ENCODE measurements at places on chromosomes 1 and 21.

GRCh38 chr1:21510113-21510493 is 880 bp downstream of the ALPL start:
- DNase-seq = no peak

DNA sequence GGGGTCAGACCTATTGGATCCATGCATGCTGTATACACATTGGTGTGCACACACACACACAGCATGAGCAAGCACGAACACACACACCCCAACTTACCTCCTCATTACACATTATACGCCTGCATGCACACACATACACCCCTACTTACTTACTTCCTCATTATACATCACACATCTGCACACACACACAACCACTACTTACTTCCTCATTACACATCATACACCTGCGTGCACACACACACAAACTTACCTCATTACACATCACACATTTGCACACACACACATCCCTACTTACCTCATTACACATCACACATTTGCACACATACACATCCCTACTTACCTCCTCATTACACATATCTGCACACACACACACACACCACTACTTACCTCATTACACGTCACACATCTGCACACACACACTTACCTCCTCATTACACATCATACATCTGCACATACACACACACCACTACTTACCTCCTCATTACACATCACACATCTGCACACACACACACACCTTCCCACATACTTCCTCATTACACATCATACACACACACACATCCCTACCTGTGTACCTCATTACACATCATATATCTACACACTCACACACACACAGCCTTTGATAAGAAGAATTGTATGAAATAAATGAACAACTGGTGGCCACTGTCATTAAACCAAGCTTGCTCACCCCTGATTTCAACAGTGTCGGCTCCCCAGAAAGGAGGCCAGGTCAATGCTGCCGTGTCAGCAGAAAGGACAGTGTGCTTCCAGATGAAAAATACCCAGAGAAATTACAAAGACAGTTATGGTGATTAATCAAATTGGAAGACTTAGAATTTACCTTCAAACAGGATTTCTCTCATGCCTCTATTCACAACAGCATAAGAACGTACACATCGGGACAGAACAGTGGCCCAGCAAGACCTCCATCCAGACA is 117.8 kb downstream of the SETD4 start:
- DNase-seq = no peak

DNA sequence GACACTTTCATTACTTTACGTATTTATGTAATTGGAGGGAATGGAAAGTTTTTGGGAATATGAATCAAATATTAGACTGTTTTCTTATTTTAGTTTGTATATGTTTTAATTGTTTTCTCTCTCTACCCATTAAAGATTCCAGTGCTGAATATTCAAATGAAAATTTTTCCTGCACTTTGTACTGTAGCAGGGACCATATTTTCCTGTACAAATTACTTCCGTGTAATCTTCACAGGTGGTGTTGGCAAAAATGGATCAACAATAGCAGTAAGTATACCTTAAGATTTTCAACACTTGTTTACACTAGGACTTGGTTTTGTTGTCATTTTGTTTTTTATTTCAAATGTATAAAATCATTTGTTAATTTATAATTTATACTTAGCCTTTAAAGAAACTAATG is 18.4 kb downstream of the DENND2D start:
- no peak for DNase-seq

DNA sequence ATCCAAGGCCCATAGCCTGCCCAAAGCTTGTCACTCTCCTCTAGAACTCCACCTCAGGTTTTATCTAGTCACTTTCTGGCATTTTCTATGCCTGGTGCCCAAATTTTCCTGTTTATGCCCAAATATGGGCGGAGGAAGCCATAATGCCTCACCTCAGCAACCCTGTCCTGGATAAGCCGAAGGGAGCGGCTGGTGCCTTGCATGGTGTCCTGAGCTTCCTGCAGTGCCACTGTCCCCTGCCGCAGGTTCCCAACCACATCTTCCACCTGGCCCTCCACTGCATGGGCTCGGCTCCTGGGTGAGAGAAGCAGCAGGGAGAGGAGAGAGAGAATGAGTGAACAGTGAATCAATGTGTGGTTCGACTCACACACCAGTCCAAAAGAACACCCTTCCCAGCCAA is 34.2 kb downstream of the CAMK1G start:
- no peak for DNase-seq

DNA sequence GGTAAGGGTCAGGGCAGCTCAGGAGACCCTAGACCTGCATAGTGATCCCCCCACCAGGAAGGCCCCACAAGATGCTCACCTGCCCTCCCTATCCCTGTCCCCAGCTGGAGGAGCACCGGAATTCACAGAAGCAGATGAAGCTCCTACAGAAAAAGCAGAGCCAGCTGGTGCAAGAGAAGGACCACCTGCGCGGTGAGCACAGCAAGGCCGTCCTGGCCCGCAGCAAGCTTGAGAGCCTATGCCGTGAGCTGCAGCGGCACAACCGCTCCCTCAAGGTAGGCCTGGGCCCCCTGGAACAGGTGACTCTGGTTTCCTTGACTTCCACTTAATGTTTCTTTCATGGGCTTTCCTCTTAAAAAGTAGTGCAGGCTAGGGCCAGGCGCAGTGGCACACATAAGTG is 8.4 kb downstream of the TXLNA start:
- DNase-seq = no peak
